Natural killer cell treated with Interleukin-12 subunit alpha and Interleukin-12 subunit beta and Interleukin-15 and Interleukin-18, amount 100 ng/mL, for 72 hours (primary cell): ENCODE measurements at places on chromosomes 3 and 15. TPM values are rescaled to one million over a fixed set of nuclear protein-coding genes. Genes with fewer than 3 reads are reported as not detected.
A peak's percentile ranks its signal among the peaks of the same experiment; 100 is the strongest.

GRCh38 chr3:45513041-45513440 is 81.5 kb upstream of the LIMD1 start:
- DNase-seq: no peak

Gene GOLGA8R
- 53.4 TPM for total RNA-seq

Gene CELF6
- total RNA-seq: 1.00 TPM

- no peak for DNase-seq
Measured at GRCh38 chr15:62989366-62990055, 53.0 kb upstream of the TPM1 start.

Gene BTLA
- total RNA-seq: 1.4 TPM

- DNase-seq: no peak
Measured at GRCh38 chr3:138375447-138375846, 27.1 kb downstream of the MRAS start.

DNA sequence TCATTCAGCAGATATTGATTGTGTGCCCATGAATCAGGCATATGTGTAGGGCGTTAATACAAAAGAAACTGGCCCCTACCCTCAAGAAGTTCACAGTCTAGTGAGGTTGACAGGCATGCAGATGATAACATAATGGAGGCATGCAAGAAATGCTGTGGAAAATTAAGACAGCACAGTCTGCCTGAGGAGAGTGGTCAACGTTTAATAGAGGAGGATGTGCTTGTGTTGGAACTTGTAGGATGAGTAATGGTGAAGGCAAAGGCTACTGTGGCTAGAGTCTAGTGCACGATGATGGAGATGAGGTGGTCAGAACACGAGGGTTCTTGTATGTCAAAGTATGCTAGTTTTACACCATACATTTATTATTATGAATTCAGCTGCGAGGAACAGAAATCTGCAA is 295.7 kb downstream of the SOX2 start:
- DNase-seq: no peak

GRCh38 chr3:140942221-140943104 is 827 bp downstream of the SLC25A36 start:
- DNase-seq: peak; percentile 74

DNA sequence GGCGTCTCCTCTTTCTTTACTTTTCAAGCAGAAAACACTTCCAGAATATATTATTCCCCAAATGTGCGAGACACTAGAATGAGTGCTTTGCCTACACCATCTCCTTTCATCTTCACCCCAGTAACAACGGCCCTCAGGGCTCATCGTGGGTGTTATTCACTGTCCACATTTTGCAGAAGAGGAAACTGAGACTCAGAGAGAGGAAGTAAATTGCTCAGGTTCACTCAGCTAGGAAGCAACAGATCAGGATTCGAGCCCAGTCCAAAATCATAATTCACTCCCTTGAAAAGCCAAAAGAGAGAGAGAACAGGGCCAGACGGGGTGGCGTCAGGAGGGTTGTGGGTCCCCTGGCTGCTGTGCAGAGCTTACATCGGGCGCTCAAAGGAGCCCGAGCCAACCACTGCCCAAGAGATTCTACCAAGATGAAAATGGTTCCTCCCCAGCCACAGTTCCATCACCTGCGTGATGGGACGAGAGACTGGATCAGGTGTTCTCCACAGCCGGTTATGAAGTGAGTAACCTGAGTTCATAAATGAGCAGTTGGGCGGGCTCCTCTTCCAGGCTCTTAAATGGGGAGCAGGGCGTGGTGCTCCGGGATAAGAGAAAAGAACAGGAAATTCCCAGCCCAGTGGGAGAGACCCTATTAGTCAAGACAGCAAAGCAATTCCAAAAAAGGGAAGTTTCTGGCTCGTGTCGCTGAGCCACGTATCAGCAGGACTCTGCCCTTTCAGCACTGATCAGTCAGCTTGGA is 48.6 kb upstream of the FLNB start:
- no peak for DNase-seq

DNA sequence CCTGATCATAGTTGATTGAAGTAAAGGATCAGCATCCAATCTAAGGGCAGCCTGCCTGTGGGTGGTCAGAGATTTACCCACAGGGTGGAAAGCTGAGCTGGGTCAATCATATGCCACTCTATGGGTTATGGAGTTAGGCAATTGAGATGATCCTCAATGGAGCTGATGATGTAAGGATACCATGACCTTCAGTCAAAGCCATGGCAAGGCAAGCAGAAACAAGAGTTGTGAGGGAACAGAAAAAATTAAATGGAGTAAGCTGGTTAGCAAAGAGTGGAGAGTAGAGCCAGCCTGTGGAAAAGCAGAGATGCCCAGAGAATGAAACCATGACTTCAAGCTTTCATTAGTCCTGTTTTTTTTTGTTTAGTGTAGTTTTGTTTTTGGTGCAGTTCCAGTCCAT is 5.7 kb upstream of the IQGAP1 start:
- no peak for DNase-seq

GRCh38 chr3:121624147-121624899 is 31.1 kb downstream of the FBXO40 start:
- no peak for DNase-seq
